Stimulated activated CD4-positive, alpha-beta T cell treated with anti-CD3 and anti-CD28 coated beads, Interleukin-4, amount 100 ng/mL, for 1 hour (primary cell): ENCODE measurements at places on chromosomes 5 and 9.
A peak's percentile ranks its signal among the peaks of the same experiment; 100 is the strongest.

DNA sequence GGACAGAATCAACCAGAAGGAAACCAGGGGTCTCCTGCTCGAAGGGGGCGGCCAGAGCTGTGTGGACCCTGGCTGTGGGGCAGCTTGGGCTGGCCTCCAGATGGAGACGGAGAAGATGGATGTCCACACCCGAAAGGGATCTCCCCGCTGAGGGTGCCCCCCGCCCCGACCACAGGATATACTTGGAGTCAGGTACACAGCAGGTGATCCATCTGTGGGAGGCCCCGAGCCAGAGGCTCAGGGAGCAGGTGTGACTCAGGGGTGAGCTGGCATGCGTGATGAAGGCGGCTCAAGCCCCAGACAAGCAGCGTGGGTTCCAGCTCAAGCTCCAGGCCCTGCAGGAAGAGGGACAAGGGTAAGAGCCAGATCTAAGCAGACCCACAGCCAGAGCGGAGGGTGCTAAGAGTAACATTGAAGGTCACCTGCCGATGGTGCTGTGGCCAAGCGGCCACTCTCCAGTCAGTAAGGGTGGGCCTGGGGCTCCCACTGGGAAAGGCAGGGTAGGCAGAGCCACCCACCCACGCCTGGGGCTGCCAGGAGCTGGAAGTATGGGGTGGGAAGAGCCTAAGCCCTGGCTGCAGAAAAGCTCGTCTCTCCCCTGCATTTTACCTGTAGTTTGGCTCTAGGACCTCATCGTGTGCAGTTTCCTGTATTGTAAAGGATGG is 30.6 kb upstream of the MVB12B start:
- DNase-seq: no peak

DNA sequence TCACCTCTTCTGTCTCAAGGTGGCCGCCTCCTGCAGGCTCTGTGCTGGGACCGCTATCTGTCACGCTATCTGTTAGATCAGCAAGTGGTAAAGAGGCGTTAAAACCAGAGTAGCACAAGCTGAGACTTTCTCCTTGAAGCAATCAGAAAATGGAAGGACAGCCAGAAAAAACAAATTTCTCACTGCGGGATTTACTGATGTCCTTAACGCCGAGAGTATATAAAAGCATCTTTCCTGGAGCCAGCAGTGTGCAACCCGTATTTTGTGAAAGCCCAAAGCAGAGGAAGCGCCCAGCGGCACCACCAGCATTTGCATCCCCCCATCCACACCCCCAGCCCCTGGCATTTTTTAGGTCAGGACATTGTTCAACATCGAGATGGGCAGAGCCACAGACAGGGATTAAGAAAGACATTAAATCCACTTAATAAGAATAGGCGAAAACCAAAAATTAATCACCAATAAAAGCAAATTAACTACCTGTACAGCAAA is 48.6 kb downstream of the DUSP1 start:
- DNase-seq: no peak

- no peak for DNase-seq
These were observed 53.6 kb downstream of the HMHB1 start for GRCh38 chr5:143865426-143866025.

GRCh38 chr9:134069480-134070399 is 1.9 kb upstream of the BRD3 start:
- DNase-seq: no peak

DNA sequence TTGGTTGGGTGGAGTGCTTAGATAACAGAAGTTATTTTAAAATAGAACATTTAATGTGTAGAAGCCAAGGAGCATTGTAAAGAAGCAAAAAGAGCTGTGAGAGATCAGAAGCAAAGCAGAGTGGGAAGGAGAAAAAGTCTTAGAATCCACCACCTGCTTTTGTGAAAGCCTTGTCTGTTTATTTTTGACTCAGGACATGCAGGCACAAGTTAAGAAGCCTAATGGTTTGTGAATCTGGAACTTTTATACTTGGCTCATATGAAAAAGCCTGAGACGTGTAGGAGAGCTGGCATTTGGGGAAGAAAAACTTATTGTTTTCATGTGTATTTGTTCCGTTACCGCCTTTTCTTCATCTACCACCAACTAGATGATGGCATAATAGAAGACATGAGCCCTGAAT is 38.5 kb upstream of the ITGA2 start:
- DNase-seq: no peak

DNA sequence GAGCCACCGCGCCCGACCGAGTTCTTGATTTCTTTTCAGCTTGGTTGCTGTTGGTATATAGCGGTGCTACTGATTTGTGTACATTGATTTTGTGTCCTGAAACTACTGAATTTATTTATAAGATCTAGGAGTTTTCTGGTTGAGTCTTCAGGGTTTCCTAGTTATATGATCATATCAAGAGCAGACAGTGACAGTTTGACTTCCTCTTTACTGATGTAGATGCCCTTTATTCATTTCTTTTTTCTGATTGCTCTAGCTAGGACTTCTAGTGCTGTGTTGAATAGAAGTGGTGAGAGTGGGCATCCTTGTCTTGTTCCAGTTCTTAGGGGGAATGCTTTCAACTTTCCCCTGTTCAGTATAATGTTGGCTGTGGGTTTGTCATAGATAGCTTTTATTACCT is 17.4 kb upstream of the LRRC19 start:
- no peak for DNase-seq

DNA sequence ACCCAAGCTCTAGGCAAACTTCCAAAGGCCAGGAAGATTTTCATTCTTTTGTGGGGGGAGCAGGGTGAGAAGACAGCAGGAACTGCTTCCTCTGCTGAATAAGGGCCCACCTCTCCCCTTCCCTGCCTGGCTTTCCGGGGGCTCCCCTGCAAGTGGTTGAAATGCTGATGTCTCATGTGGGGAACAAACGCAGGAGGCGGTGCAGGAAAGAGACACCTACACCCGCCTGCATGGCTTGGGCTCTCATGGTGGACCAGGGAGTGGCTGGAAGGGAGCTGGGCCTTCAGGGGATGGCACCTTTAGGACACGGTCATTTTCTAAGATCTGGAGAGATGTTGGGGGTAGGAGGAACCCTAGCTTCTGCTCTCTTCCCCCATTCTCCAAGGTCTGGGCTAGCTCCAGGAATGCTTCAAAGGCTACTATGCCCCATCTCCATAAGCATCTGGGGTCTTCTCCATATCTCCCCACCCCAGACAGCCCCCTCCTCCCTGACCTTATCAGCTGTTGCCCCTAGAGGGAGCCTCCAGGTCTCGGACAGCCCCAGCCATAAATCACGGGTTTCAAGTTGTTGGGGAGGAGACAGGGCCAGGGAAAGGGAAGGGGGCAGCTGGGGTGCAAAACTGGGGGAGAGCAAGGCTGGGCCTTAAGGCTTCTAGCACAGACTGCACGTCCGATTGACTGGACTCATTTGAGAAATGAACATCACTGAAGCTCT is 76.6 kb downstream of the PSD2 start:
- DNase-seq: no peak

DNA sequence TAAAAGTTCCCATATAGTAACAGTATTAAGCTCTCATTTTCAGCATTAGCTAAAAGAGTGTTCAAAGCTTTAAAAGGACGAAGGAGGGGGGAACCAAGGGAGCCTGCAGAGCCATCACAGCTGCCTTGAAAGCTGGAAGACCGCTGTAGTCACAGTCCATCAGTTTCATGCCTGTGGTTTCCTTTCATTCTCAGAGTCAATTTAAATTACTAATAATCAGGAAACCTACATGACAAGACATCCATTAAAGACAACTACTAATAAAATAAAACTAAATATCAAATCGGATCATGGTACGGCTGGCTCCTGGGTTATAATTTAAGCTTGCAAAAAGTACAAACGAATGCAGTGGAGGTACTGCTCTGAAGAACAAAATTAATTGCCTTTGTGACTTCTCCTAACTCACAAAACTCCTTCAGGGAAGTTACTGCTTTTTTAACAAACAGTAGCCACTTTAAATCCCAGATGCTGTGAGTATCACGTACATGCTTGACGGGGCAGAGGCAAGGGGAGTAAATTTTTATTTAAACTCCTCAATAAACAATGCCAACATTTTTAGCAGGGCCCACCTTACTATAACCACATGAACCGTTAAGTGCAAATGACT is 213.5 kb downstream of the DENND1A start:
- DNase-seq: no peak

GRCh38 chr5:157710882-157711281 is 20.3 kb upstream of the THG1L start:
- DNase-seq: no peak

DNA sequence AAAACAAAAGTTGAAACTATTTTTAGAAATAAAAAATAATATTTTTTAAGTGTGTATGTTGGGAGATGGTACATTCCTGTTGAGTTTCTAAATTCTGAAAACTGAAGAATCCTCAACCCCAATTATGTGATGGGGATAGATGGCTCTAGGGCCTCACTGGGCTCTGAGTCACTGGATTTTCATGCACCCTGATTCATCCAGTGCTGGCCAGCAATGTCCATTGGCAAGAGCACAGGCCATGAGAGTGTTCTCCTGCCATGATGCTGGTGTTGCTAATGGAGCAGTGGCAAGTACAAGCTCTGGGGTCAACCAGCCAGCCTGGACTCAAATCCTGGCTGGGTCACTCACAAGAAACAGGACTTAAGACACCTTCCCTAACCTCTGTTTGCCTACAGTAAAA is 23.3 kb downstream of the SMIM23 start:
- no peak for DNase-seq

DNA sequence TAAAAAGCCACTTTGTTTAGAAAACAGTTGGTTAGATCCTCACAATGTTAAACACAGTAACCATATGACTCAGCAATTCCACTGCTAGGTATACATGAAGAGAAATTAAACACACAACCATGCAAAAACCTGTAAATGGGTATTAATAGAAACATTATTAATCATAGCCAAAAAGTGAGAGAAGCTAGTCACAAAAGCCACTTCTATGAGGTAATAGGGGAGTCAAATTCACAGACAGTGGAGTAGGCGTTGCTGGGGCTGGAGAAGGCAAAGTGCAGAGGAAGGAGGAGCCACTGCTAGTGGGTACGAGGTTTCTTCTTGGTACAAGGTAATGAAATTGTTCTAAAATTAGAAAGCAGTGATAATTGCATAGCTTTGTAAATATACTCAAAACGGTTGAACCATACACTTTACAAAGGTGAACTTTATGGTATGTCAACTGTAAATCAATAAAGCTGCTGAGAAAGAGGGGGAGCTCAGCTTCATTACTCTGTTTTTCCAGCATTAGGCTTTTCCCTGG is 364.4 kb downstream of the GADD45G start:
- DNase-seq: peak; percentile 20

DNA sequence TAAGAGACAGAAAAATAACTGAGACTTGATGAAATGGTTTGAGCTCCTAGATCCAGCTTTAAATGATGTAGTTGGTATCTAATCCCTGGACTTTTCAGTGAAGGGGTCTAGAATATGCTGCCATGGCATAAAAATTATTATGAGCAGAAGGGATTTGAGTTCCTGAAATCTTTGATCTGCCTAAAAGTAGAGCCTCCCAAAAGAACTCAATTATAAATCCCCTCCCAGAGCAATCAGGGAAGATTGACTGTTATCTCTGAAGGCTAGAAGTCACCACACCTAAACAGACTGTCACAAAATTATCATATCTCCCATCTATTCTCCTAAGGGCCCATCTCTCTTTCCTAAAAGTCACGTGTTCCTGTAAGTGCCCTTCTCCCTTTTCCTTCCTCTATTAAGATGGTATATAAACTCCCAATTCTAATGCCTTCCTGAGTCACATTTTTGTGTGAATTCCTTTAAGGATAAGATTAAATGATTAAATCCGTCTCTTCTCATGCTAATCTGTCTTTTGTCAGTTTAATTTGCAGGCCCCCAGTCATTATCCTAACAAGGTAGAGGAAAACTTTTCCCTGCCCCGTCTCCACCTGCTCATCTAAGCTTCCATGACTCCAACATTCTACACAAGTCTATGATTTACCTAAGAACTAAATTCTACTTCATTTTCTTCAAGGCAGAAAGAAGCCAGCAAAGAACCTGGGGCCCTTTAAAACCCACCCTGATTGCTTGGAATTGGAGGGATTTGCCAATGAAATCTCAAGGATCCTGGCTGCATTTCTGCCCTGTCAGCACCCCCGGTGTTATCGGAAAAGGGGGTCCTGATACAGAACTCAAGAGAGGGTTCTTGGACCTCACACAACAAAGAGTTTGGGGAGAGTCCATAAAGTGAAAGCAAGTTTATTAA is 47.1 kb upstream of the PWWP2A start:
- no peak for DNase-seq

- DNase-seq: no peak
These were observed 444.5 kb downstream of the RAB3C start for GRCh38 chr5:59027145-59027907.

GRCh38 chr9:136110082-136111061 is 8.3 kb downstream of the TMEM250 start:
- DNase-seq: peak; percentile 46

DNA sequence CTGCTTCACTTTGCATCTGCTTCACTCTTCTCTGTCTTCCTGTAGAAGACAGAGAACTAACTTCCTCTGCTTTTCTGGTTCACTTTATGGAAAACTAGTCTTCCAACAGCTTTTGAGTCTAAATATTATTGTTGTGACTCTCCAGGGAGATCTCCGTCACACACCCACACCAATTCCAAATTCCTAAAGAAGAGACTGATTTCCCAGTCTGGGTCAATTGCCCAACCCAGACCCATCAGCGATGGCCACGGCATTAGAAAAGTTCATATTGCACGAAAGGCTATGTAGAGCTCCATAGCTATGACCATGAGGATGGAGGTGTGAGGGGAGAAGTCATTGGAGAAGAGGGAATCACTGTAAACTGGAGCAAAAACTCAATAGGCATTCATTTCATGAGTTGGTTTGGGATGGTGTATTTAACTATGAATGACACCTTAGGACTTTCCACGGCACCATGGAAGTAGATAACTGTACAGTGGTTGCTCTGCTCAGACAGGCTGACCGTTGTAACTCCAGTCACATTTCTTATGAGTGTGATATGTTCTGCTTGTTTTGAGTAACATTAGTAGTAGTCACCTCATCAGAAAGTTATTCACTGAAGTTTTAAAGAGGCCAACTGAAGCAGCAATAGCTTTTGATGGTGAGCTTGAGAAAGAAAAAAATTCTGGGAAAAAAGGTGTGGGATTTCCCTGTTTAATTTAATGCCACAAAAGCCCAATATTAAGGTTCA is 78.1 kb upstream of the MAMDC2 start:
- no peak for DNase-seq

DNA sequence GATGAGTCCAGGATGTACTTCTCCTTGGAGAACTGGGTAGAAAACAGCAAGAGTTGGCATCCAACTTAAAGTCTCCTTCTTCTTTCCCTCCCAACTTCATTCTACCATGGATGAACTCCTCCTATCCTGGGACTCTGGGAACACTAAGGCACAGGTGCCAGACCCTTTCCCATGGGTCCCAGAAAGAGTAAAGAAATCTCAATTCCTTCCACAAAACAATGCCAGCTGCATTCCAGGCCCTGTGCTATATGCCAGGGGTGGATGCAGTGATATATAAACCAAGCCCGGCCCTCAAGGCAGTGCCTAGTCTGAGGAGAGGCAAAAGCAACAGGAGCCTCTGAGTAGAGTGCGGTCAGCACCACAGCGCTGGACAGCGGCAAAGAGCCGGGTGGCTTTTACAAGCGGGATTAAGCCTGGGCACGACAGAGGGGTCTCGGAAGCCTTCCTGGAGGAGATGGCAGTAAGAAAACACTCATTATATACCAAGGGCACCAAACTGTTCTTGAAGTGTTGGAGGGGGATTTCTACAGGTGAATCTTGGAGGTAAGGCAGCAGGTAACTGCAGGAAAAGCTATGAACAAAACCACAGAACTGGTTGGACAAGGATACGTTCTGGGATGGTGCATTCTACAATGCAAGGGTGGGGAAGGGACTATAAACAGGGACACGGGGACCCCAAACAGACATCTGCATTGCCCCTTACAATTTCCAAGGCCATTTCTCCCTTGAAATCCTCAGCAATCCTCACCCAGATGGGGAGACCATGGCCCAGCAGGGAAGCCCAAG is 16.4 kb upstream of the TOR2A start:
- DNase-seq: no peak

GRCh38 chr5:137995749-137996128 is 37.1 kb downstream of the FAM13B start:
- no peak for DNase-seq
